CD14-positive monocyte (primary cell): ENCODE measurements at places on chromosomes 2 and 18.

GRCh38 chr2:236793023-236794011, 223.7 kb downstream of the ACKR3 start:
- DNase-seq = no peak

- no peak for DNase-seq
Observed at GRCh38 chr2:96946060-96946459, 40.3 kb downstream of the FAM178B start.

- peak; percentile 43 for DNase-seq
Observed at GRCh38 chr2:127348426-127349000, 39.3 kb downstream of the MAP3K2 start.

GRCh38 chr2:35651688-35652323, 703.8 kb upstream of the CRIM1 start:
- DNase-seq = no peak

GRCh38 chr2:215423928-215424540, 11.8 kb downstream of the FN1 start:
- DNase-seq = no peak

- no peak for DNase-seq
Observed at GRCh38 chr2:69619725-69620124, 23.8 kb downstream of the AAK1 start.

DNA sequence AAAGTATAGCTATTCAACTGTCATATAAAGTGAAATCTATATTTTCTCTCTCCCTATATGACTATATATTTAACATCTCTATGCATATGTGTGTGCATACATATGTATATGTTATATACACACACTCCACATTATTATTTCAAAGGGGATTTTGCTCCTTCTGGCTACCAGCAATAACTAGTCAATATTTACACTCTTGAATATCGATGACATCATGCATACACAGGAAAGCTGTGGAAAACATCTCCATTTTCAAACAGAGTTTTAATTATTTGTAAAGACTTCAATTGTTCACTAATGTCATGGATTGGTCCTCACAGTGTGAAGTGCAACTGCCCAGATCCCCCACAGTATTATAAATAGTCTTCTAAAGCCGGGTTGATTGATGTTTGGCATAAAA, 195.9 kb upstream of the TCF4 start:
- no peak for DNase-seq

GRCh38 chr2:203328760-203329540, 756 bp downstream of the ABI2 start:
- no peak for DNase-seq

- no peak for DNase-seq
Observed at GRCh38 chr2:172244419-172245130, 141.9 kb upstream of the DLX2 start.

GRCh38 chr2:8676921-8677645, 4.8 kb upstream of the ID2 start:
- no peak for DNase-seq

DNA sequence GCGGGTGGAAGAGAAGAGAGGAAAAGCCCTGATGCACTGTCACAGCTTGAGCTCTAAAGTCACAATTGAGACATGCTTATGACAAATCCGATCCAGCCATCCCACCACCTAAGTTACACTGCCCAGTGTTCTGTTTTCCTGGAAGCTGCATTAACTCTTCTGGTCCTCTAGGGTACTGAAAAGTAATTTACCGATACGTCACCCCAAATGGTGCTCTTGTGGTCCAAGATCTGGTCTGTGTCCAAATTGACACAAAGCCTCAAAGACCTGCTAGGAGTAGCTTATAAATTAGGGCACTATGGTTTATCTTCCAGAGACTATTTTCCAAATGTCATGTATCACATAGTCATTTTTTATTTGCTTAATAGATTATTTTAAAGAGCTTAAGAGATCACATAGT, 186.7 kb upstream of the ETAA1 start:
- DNase-seq = no peak
